NCI-H1694 (cell line): ENCODE measurements at places on chromosomes 4 and X.

DNA sequence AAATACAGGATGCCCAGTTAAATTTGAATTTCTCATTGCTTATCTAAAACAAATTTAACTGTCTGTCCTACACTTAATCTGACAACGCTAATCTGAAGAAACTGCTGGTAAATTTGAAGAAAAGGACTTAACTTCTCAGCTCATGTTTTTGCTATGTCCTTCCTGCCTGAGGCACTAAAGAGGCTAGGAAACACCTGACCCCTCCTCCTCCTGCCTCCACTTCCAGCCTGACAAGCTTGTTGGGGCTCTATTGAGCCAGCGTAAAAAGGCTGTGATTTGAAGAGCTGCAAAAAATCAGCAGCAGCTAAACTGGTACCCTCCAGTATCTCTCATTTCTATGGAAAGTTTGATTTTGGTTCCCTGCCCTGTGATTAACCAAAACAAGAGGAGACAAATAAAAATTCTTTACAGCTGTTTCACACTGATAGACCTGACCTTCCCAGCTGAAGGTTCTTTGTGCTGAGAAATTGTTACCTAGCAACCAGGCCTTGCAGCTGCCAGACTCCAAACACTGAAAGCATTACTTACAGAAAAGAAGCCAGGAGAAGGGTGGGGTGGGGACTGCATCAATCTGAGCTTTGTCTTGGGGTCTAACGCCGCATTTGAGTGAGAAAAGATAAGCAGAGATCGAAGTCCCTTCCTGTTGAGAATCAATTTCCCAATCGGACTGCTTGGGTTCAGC lies 35.0 kb downstream of the DCX start:
- no peak for DNase-seq

DNA sequence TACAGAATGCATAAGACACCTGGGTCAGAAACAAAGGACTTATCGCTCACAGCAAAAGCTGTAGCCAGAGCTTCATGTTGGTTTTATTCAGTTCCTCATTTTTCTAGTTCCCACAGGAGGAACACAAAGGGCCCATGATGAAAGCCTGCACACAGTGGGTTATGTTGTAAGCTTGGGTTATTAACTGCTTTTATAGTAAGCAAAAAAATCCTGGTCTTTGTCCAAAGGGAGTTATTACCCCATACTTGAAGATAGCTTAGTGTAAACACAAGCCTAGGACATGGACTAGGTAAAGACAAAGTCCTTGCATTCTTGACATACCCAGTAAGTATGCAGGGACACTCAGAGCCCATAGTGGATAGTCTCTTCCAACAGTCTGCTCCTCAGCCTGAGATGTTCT lies 11.7 kb downstream of the BBS12 start:
- DNase-seq: no peak

- no peak for DNase-seq
Observed at GRCh38 chr4:141548791-141549190, 87.6 kb upstream of the IL15 start.

GRCh38 chrX:129772796-129773431 lies 6.8 kb upstream of the SASH3 start:
- DNase-seq: no peak

DNA sequence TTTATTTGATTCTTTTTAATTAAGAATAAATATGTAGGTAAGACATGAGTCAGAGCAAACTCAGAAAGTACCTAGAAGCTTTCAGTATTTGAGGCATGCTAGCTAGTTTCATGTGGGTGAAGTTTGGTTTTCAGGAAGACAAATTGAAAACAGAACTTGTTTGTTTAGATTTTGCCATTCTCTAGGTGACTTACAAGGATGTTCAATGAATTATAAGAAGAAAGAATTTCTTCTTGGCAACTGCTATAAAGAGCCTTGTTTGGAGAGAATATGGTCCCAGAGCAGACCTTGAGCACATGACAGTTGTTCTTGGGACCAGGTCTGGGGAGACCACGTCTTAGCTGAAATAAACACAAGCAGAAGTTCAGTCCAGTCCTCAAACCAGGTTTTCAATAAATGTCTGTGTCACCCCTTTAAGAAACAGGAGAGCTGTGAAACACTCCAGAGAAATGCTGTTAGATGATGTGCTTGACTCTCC lies 38.0 kb upstream of the IL21 start:
- no peak for DNase-seq

GRCh38 chr4:79498282-79498681 lies 90.3 kb upstream of the GK2 start:
- no peak for DNase-seq

- no peak for DNase-seq
Observed at GRCh38 chrX:257681-258289, 23.4 kb upstream of the PLCXD1 start.

- no peak for DNase-seq
Observed at GRCh38 chr4:84699001-84699671, 116.2 kb downstream of the CDS1 start.

DNA sequence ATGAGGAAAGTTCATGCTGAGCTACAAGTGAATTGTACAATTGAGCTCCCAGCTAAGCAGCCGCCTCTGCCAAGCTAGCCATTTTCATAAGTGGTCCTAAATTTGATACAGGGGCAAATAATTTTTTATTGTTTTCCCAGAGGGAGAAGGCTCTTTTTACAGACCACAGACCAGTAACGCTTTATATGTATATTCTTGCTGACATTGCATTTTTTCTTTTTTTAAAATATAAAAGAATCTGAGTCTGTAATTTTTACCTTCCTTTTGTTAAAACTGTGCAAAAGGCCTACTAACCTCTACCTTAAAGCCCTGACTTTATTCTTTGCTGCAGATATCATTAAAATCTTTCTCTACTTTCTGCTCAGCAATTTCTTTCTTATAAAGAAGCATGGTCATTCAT lies 501.2 kb upstream of the INTU start:
- no peak for DNase-seq

DNA sequence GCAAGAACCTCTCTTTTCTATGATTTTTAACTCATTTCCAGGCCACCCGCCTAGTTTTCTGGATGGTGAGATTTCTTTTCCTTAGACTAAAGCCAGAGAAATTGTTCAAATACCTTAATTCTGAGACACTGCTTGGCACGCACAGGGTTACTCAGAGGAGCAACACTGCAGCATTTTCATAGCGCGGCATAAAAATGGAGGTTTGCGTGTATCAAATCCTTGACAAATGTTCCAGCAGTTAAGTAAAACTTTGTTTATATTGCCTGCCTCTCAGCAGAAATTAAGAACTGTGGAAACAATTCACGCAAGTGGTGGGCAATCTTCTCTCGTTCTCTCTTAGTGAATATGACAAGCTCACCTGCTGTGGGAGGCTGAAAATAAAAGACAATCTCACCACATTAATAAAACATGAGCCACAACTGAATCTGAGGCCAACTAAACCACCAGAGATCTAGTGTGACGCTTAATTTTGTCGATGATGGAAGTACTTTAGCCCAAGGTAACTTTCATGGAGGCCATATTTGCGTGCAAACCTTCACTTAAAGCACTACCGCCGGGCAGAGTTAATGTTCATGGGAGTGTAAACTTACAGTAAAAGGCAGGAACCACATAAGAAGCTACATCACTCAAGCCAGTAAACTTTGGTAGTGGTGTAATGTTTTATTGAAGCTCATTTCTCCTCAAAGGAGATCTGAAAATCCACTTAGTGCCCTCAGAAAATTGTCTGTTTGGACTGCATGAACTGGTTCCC lies 894.8 kb upstream of the EPHA5 start:
- no peak for DNase-seq

- no peak for DNase-seq
Observed at GRCh38 chrX:123906557-123907316, 46.9 kb downstream of the XIAP start.

DNA sequence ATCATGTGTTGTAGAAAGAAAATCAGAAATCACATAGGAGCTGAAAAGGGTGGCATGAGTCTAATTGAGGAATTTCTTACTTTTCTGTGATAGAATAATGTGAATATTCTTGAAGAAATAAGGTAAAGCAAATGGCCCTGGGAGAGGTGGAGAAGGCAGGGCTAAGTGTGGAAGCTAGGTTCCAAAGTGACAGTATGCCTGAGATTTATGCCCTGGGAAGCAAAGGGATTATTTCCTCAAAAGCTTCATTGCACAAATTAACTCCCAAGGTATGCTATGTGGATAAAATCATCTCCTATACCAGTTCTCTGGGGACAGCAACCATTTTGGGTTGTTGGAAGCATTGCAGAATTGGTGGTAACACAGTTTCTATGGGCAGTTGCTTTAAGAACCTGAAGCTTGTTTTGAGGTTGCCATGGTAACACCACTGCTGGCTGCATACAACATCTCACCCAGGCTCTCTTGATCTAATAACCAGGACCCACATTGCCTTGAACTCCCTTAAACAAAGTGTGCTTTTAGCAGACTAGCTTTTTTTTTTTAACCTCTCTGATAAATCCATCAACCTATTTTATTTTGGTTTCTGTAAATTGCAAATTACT lies 21.0 kb downstream of the MAOA start:
- DNase-seq: no peak

GRCh38 chr4:150242820-150243458 lies 164.7 kb downstream of the DCLK2 start:
- DNase-seq: peak; percentile 24

GRCh38 chrX:25344161-25344936 lies 328.6 kb upstream of the ARX start:
- DNase-seq: no peak
